ENCODE measurements at places on chromosomes 1 and 21.

DNA sequence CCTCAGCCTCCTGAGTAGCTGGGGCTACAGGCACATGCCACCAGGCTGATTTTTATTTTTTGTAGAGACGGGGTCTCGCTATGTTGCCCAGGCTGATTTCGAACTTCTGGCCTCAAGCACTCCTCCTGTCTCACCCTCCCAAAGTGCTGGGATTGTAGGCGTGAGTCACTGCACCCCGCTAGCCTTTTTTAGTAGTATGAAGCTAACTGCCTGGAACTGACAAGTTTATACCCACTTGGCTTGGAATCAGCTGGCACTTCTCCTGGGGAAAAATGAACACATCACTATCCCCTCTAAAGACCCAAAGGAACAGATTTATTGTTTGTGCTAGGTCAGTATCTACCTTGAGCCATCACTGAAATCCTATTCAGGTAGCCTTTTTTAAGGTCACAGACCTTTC is 19.0 kb downstream of the TMEM63A start:
- peak; percentile 81 for DNase-seq
- H3K36me3 ChIP-seq = peaks cover 83% of the 10 kb centered on the region
- H3K27ac ChIP-seq = peak overlapping the region; percentile 63
- H3K4me1 ChIP-seq = peaks cover 20% of the 10 kb centered on the region

DNA sequence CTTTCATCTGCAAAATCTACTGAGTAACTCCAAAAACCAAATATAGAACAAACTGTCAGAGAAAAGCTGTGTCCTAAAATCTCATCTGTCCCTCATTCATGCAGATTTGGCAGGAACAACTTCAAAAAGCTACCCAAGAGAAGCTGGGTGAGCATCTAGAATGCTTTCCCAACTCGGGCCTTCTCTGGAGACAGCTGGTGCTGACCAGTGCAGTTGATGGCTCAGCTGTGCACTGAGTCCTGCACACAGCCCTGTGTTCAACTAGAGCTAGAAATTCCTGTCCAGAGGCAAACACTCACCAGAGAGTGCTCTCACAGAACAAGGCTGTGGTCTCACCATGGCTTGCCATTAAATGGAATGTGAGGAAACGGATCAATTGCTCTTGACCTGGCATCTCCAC is 202.8 kb downstream of the ASTN1 start:
- DNase-seq = no peak

DNA sequence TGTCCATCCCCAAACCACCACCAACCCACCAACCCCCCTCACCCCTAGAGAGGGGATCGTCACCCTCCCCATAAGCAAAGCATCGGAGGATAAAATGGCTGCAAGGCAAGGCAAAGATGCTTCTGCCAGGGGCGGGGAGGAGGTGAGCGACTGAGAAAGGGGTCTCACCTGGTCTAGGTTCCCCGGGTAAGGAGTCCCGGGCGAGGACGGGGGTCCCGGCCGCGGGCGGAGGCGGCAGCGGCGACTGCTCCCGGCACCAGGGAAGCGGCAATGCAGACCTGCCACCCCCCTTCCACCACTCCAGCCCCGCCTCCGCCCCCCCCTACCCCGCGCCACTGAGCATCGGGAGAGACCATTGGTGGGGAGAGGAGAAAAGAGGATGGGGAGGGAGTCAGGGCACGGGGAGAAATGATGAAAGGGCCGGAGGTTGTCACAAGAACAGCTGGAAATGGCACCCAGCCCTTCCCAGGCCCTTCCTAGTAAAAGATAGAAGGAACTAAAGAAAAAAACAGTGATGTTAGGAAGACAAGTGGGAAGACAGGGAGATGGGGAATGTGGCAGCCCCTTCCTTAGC is at the start of gene SV2A:
TSS of gene SV2A (minus strand) at position 274 of the 574 bp plus-strand sequence. CDS start 4,004 bp downstream, outside the sequence.
- H3K4me3 ChIP-seq = peak within 1 kb of the TSS; percentile 58
- peak; percentile 91 for DNase-seq
- H3K27me3 ChIP-seq = no peaks in the 10 kb centered on the region
- no peak within 1 kb of the TSS for H3K27ac ChIP-seq
- H3K4me1 ChIP-seq = peaks cover 15% of the 10 kb centered on the region
- peaks cover 4% of the 10 kb centered on the region for H3K36me3 ChIP-seq

DNA sequence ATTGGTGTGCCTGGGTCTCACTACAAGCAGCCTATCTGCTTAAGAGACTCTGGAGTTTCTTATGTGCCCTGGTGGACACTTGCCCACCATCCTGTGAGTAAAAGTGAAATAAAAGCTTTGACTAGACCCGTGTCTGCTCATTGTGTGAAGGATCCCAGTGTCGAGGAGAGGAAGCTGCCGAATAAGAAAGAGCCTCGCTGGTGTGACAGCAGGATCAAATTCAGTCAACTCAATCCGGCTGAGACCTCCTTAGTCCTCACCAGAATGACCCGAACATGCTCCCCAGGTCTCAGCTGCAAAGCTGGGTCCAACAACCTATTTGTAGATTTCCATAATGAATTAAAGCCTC is 14.8 kb downstream of the CD2 start:
- no peaks in the 10 kb centered on the region for H3K27me3 ChIP-seq
- no peaks in the 10 kb centered on the region for H3K4me1 ChIP-seq
- no peak for DNase-seq
- H3K4me3 ChIP-seq = no peak overlapping the region
- H3K27ac ChIP-seq = no peak overlapping the region

GRCh38 chr1:44759077-44759476 is 16.3 kb upstream of the RPS8 start:
- H3K4me3 ChIP-seq = no peak overlapping the region
- H3K4me1 ChIP-seq = no peaks in the 10 kb centered on the region
- DNase-seq = no peak
- H3K27ac ChIP-seq = no peak overlapping the region
